ENCODE measurements at places on chromosomes 1 and 21.

DNA sequence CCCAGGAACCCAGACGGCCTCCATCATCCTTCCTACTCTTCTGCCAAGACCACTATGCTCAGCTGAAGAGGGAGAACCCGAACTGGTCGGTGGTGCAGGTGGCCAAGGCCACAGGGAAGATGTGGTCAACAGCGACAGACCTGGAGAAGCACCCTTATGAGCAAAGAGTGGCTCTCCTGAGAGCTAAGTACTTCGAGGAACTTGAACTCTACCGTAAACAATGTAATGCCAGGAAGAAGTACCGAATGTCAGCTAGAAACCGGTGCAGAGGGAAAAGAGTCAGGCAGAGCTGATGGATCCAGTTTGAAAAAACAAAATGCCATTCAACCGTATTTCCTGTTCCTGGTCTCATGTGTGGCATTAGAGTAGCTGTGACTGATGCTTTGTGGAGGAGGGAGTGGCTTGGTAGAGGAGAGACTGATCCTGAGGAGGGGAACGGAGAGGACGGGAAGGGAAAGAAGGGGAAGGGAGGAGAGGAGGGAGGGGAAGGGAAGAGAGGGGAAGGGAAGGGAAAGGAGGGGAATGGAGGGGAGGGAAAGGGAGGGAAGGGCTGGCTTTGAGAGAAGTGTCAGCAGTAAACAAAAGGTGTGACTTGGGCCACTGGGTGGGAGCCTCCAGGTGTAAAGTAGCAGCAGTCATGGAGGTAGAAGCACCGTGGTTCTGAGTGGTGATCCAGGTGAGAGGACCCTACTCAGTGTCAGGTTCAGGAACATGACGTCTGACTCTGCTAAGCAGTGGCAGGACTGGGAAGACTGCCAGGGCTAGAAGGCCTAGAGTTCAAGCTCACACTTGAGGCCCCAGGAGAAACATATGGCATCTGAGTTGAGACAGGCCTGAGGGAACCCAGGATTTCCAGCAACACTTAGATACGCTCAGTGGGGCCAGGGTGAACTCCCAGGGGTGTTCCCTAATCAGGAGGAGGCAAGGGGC lies 846 bp downstream of the HMGB4 start:
- DNase-seq = no peak

GRCh38 chr1:48030211-48030610 lies 33.0 kb upstream of the TRABD2B start:
- no peak for DNase-seq

DNA sequence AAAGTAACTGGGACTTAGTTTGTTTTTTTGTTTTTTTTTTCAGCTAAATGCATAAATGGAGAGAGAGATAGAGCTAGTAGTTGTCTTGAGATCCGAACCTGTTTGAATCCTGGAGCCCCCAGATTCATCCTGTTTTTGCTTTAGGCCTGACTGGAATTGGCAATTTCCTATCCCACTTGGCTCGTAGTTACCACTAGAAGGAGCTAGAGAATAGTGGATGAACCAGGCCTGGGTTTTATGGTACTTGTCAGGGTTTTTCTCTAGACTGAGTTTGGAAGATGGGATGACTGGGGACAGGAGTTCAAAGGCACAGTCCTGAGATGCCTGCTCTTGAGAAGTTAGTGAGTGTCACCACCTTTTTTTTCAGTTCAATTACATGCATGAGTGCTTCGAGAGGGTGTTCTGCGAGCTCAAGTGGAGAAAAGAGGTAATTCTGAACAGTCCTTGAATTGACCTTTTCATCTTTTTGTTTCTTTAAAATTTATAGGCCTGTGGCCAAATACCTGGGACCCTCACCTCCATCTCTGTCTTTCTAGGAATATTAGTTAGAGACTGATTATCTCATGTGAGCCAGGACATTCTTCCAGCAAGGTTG lies 23.4 kb downstream of the CELF3 start:
- DNase-seq = peak; percentile 24

- DNase-seq = no peak
Measured at GRCh38 chr1:154879038-154879421, 8.9 kb upstream of the KCNN3 start.

DNA sequence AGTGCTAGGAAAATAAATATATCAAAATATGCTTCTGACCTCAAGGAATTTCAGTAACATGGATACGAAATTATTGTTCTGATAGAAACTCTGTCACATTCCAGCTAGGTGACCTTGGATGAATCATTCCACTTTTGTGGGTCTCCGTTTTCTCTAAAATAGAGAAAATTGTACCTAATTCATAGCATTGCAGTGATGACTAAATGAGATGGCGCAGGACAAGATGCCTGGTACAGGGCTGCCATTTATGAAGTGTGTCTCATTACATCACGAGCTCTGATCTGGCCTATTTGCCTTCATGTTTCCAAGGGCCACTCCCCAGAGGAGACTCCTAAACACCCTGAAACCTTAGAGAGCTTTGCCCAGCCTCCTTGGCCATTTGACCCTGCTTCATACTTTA lies 480.0 kb upstream of the USP24 start:
- DNase-seq = no peak

DNA sequence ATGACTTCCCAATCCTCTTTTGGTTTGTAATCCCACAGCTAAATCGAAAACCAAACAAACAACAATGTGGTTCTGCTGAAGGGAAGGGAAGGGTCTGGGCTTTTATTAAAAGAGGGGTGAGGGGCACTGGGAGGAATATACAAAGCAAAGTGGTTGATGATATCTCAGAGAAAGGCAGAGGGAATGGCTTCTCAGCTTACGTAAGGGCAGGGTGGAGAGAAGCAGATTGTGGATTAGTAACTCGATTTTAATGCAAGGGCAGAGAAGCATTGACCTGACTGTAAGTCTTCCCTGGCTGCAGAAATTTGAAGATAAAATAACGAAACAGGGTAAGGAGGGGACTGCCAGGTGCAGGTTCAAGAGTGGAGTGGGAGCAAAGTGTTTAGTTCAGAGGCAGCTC lies 438.2 kb upstream of the LRRC7 start:
- no peak for DNase-seq

- no peak for DNase-seq
Measured at GRCh38 chr1:235566084-235566483, 61.8 kb upstream of the B3GALNT2 start.

Measured in stromal cell of bone marrow (primary cell).